Muscle of back (tissue), 13 donors: ENCODE measurements at places on chromosomes 3 and 15. TPM values are rescaled to one million over a fixed set of nuclear protein-coding genes. Genes with fewer than 3 reads are reported as not detected.
A peak's percentile ranks its signal among the peaks of the same experiment; 100 is the strongest.

FURIN gene
- 20.1 TPM for polyA plus RNA-seq

ACAN gene
- 11.4 TPM for polyA plus RNA-seq

CACNA1D gene
- polyA plus RNA-seq: 1.8 TPM

NDUFAF3 gene
- 58.3 TPM for polyA plus RNA-seq

GOLGA6A gene
- not detected for polyA plus RNA-seq

DNA sequence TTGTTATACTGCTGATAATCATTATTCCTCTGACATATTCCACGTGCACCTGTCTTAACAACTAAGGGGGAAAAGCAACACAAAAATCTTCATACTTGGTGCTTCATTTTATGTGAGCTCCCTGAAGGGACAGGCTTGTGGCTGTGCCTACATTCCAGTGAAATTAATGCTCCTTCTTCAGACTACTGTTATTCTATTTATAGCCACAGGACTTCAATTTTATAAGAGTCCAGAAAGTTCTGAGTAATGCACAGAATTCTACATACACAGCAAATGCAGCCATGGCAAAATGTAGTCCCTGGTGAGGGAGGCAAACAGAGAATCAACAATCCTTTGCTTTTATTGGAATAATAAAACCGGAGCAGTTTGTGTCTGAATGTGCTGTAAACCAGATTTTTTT lies 417.1 kb downstream of the RBMS3 start:
- DNase-seq: peak; percentile 49

GRCh38 chr15:56930669-56931313 lies 12.3 kb downstream of the TCF12 start:
- no peak for DNase-seq

GRCh38 chr3:55165278-55165677 lies 237.4 kb upstream of the LRTM1 start:
- DNase-seq: no peak

- peak; percentile 64 for DNase-seq
Measured at GRCh38 chr3:120113128-120114116, 19.2 kb upstream of the GSK3B start.

DNA sequence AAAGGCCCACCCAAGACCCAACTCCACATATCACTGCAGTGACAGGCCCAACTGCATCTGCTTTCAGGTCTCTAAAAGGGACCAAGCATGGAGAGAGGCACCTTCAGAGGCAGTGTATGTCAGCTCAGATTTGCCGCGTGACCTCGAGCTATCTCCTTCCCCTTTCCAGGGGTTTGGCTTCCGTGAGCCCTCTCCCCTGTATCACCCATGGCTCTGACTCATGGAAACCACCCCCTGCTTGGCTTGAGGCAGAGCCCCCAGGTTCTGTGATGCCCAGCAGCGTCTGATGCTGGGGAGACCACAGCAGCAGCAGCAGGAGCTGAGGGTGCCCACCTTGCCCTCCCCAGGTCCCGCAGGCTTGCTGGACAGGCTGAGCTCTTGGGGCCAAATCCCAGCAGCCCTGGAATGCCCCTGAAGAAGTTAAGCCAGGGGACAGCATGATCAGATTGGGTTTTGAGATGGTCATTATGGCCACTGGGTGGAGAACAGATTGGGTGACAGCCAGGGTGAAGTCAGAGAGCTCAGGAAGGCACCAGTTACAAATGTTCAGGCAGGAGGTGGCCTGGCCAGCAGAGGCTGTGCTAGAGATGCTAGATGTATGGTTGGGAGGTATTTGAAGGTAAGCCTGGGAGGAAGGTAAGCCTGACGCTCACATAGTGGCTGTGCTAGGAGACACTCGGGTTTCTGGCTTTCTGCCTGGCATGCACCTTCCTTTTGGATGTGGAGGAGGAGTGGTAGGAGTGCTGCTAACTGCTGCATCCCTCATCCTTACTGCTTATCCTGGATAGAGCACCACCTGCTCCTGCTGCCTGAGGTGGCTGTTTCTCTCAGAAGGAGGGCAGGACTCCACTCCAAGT lies 42.9 kb downstream of the FGD5 start:
- DNase-seq: no peak

- DNase-seq: no peak
Measured at GRCh38 chr15:56667517-56667916, 65.8 kb downstream of the ZNF280D start.

DNA sequence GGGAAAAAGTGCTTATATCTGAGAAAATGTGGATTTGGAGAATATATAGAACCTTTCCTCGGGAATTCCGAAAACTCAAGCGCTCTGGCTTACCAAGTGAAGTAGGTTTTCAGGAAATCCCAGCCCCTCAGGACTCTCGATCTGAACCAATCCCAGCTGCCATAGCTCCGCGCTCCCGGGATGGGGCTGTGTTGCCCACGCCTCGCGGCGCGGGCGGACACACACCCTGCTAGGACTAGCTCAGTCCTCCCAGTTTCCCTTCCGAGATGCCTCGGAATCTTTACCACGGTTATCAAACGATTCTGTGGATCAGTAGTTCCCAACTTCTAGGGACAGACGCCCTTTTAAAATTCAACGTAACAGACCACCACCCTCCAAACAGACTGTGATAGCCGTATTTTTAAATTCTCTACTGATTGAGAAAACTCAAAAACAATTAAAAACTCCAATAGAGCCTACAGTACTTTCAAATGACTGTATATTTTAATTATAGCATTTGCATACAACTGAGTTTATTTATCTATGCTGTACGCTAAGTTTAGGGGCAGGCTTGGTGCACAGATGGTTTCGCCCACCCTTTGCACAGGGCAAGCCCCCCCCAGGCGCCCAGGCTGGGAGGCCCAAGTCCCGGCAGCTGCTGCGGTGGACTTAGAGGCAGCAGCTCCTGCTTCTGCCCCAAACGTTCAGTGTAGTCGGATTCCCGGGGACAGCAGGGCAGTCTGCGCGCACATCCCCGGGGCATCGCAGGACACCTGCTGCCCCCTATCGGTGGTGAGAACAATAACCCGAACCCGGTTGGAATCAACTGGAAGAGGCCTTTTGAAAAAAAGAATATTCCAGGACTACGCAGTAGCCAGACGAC lies 52.3 kb downstream of the CCDC54 start:
- peak; percentile 80 for DNase-seq

DNA sequence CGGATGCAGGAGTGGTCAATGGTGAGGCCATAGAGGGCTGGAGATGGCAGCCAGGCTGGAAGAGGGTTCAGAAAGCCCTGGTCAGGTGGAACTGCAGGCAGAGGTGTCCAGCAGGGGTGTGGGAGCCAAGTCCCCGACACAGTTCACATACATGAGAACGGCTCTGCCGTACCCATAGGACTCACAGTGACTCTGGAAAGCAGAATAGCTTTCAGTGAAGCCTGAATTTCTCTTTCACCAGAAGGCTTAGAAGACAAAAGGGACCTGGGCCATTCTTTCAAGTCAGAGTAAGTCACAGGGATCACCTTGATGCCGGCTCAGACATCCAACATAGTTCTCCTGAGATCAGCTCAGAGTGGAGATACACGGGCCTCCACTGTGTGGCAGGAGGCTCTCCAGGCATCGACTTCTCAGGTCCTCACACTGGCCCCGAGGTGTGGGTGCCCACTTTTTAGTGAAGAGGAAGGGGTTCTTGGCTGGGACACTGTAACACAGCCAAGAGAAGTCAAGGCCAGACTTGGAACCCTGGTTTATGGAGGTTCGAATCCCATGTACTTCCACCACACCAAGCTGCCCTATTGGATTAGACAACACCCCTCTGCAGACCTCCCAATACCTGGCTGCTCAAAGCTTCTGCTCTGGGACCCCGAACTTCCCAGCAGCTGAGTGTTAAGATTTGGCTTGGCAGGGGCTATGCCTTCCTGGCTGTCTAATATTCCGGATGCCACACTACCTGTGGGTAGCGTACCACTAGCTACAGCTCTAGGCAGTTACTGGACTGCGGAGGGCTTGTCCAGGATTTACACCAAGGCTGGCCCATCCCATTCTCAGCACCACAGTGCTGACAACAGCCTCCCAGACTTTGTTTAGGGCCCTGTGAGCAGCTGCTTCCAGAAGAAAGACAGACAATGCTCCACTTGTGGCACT lies 40.4 kb upstream of the RAB6B start:
- DNase-seq: no peak

GRCh38 chr3:34396288-34396687 lies 597.9 kb downstream of the PDCD6IP start:
- DNase-seq: no peak

DNA sequence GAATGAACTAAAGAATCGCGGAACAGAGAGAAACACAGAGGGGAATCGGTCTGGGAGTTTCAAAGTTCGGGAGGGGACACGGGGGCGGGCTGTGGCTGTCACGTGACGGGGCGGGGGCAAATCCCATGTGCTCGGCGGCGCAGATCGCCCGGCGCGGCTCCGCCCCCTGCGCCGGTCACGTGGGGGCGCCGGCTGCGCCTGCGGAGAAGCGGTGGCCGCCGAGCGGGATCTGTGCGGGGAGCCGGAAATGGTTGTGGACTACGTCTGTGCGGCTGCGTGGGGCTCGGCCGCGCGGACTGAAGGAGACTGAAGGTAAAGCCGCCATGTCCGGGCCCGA lies at the start of gene EIF4G1:
Gene EIF4G1 (plus strand): TSS at position 244 of the 337 bp plus-strand sequence. CDS start 1,191 bp downstream, outside the sequence.
- DNase-seq: peak; percentile 94

GRCh38 chr3:150242220-150242936 lies 165.7 kb upstream of the TSC22D2 start:
- no peak for DNase-seq

DNA sequence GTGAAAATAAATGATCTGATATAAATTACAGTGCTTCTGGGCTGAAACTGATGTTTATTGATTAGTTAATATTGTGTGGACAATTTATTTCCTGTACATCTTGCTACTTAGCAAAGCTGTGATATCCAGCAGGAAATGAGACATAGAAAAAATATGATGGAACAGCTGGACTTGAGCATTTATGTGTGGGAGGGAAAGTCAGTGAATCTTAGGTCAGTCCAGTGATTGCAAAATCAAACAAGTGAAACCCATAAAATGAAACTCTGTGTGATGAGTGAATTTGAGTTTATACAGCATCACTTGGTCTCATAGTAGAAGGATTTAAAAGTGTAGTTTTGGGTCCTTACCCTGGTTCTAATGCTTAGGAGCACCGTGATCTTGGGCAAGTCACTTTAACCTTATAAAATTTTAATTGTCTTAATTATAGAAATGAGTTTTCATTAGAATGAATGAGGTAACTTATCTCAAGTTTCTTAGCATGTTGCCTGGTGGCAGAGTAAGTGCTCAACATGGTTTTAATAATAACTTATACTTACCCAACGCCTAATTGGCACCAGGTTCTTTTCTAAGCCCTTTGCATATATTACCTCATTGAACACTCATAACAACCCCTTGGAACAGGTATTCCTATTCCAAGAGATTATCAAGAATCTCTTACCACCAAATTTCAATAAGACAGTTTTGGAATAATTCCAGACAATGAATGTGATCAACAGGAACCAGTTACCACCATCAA lies 194.6 kb downstream of the ADAMTSL3 start:
- peak; percentile 67 for DNase-seq

- DNase-seq: peak; percentile 2
Measured at GRCh38 chr3:148008591-148008990, 599.4 kb downstream of the ZIC1 start.

DNA sequence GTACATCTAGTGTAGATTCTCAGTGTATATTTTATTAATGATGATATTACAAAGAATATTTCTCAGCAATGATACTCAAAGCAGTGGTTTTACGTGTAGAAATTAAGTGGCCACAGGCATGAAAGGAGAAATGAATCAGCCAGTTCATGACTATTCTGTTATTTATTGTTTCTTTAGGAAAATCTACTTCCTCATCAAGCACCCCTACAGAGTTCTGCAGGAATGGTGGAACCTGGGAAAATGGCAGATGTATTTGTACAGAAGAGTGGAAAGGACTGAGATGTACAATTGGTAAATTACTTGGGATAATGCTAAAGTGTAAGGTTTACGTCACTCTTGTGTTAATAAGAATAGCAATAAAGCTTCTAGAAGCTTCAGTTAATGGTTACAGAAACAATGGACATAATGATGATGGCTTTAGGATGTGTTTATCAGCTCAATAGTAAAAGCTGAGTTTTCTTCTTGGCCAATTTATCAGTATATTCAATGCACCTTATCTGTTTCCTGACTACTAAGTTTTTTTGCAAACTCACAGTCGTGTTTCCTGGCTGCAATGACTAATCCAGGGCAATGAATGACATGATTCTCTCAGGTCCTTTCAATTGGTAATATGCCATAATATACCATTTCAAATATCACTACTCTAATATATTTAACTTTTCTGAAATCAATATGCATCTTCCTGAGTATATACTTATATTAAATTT lies 20.2 kb downstream of the ADGRG7 start:
- no peak for DNase-seq

DNA sequence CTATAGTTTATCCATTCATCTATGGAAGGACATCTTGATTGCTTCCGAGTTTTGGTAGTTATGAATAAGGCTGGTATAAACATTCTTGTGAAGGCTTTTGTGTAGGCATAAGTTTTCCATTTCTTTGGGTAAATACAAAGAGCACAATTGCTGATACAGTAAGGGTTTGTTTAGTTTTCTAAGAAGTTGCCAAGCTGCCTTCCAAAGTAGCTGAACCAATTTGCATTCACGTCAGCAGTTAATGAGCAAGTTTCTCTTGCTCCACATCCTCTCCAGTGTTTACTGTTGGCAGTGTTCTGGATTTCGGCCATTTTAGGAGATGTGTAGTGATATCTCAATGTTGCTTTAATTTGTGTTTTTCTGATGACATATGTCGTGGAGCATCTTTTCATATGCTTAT lies 34.2 kb downstream of the GABRA5 start:
- DNase-seq: no peak

- no peak for DNase-seq
Measured at GRCh38 chr3:160097478-160097877, 108.8 kb downstream of the IL12A start.

DNA sequence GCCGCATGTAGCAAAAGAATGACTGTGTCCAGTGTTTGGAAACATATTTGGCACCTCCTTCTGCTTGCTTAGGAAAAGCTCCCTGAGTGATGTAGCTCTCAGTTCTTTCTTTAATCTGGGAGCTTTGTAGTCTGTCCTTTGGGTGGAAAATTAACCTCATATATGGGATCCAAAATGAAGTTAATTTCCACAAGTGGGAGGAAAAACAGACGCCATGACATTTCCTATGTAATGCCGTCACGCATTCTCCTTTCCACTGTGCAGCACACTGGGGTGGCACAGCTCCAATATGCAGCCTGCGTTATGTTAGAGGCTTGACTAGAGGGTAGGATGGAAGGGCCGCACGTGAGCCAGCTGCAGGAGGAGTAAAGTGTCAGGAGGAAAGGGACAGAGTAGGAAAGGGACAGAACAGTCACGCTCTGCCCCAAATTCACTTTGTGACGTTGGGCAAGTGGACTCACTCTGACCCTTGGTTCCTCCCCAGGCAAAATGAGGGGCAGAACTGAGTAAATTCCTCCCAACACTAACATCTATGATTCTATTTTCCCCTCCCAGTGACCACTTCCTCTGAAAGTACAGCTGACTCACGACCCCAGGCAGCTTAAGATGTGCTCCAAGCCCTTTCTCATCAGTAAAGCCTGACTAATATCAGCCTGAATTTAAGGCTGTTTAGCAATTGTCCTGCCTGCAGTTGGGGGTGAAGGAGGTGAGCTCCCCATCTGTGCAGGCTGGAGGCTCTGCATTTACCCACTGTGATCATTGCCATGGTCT lies 176.5 kb upstream of the PFN2 start:
- peak; percentile 55 for DNase-seq
